ENCODE measurements at places on chromosomes 2 and 18. TPM values are rescaled to one million over a fixed set of nuclear protein-coding genes. Genes with fewer than 3 reads are reported as not detected.

KCNJ3 gene
- 0.12 TPM for total RNA-seq

RAMP1 gene
- total RNA-seq: 4.0 TPM

SLC4A3 gene
- total RNA-seq: 12.2 TPM

MYL12B gene
- 562 TPM for total RNA-seq

HNRNPLL gene
- 27.1 TPM for total RNA-seq

UPP2 gene
- not detected for total RNA-seq

FEV gene
- total RNA-seq: not detected

AOX1 gene
- 16.8 TPM for total RNA-seq

ADRA2B gene
- 0.29 TPM for total RNA-seq

DCDC2C gene
- total RNA-seq: not detected
